Muscle of back (tissue), 13 donors: ENCODE measurements at places on chromosomes 5 and 9.

DNA sequence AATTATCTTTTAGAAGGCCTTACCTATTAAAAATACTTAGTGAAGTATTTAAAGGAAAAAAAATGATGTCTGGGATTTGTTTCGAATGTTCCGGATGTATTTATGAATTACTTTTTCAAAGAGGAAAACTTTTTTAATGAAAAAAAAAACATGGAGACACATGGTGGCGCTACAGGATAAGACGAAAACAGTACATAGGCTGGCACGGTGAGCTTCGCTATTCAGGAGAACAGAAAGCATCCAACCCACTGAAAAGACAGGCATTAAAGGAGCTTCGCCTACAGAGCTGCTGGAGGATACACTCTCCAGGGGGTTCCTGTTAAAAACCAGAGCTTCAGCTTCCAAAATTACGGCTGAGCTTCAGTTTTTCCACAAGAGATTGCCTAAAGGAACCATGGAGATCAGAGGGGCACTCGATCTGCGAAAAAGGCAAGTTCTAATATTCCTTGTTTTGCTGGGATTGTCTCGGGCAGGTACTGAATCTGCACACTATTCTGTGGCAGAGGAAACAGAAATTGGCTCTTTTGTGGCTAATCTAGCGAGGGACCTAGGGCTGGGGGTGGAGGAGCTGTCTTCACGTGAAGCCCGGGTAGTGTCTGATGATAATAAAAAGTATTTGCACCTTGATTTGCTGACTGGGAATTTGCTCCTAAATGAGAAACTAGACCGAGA lies at the start of gene PCDHB14:
TSS of gene PCDHB14 (plus strand) at position 232 of the 672 bp plus-strand sequence. CDS start at position 395, 163 bp downstream.
- peak; percentile 34 for DNase-seq

GRCh38 chr5:17907094-17907493 lies 272.8 kb downstream of the TAF11L14 start:
- no peak for DNase-seq

DNA sequence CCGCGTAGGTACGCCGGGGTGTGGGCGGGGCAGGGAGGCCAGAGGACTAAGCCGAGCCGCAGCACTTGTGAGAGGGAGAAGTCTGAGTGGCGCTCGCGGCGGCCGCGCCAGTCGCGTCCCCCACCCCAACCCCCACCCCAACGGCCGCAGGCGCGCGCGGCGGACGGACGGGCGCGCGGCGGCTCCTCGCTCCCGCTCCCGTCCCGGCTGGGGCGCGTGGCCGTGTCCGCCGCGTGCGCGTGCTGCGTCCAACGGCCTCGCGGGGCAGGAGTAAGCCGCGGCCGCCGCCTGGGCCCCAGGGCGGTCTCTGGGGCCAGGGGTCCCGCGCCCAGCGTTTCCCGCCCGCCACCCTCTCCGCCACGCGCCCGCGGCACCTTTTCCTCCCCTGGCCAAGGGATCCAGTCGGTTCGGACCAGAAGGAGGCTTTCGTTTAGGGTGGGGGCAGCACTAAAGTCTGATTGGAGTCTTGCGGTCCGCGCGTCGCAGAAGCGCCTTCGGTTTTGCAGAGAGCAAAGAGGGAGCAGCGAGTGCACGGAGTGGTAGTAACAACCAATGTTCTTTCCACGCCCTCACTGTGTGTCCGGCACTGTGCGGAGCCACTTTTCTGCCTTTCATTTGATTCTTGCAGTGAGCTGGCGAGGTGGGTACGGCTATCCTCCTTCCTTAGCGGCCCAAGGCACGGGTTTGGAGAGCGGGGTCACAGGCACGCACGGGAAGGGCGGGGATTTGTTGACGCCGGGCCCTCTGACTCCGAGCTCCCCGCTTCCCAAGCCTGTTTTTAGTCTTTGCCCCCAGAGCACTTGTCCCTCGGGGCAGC lies 483 bp downstream of the G3BP1 start:
- peak; percentile 88 for DNase-seq

GRCh38 chr9:23648651-23649050 lies 177.4 kb downstream of the ELAVL2 start:
- no peak for DNase-seq

DNA sequence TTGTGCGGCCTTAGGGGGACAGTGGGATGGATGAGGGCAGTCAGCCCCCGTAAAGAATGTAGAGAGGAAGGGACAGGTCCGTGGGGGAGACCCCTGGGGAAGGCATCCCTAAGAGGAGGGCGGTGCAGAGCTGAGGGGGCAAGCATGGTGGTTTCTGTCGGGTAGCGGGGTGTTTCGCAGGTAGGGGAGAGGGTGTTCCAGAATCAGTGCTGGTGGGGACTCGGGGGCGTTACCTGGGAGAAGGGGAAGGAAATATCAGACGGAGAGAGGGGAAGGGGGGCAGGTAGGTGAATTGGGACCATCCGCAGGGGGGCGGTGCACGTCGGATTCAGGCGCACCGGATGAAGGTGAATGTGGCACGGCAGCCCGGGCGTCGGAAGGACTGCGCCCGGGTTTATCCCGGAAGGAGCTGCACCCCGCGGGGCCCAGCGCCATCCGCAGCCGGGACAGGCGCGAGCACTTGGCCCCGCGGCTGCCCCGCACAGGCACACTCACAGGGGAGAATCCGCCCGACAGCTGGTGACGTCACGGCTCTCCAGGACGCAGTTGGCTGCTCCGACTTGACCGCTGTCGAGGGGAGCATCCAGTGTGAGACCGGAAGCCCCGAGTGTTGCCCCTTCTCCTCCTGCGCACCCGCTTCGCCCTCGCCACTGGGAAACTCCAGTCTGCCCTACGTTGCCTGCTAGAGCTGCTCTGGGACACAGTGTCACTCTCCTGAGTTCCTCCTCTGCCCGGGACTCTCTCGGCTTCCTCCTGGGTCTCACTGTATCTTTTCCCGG lies 1.3 kb downstream of the CD72 start:
- DNase-seq, result peak; percentile 69

DNA sequence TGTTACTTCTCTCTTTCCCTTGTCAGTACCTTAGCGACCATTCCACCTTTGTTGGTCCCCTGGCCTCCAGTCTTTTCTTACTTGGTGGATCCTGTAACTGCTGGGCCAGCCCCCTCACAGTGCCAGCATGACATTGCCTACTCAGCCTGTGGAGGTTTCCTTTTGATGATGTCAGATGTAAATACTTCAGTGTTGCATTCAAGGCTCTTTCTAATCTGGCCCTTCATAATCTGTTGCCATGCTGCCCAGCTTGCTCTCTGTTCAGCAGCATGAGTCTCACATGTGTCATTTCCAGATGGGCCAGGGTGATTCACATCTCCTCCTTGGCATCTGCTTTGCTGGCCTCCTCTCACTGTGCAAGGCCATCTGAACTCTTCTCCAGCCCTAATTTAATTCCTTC lies 57.1 kb downstream of the MAST4 start:
- peak; percentile 7 for DNase-seq

DNA sequence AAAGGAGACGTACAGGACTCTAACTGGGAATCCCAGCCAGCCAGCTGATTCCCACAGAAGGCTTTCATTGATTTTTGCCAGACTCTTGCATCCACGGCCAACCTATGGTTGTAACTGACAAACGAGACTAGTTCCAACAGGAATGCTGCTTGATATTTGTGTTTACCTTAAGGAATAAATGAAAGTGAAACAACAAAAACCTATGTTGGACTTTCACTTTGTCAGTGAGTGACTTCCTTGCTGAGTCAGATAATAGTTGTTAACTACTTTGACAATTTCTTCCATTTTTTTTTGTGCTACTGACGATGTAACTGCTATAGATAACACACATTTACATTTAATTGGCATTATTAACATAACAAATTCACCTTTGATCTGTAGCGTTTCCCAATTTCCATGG lies 63.4 kb upstream of the LRRTM2 start:
- no peak for DNase-seq

DNA sequence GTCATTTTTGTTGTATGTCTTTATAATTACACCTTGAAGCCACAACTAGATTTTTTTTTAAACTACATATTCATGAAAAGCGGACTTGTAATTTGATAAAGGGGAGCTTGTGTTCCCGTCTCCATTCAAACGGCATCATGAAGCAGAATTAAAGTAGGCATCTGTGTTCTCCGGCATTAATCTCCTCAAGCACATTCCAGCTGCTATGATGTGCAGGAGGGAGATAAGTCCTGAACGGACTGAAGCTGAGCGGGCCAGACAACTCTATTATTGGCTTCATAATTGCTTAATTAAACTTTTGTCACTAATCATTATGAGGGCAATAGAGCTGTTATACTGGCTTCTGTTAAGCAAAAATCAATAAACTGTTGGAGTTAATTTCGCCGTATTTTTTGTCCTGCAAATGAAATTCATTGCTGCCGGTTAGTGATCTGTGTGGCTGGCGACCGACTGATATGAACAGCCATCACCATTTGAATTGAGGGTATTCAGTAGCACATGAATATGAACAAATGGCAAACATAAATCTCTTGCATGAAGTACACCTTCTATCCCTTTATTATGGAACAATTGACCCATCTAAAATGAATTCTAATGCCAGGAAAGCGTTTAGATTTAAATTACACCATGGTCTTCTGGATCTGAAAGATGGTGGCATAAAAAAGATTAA lies 408.8 kb upstream of the IRX1 start:
- DNase-seq, result no peak

- no peak for DNase-seq
Observed at GRCh38 chr9:95137587-95138145, 179.8 kb downstream of the FANCC start.

- peak; percentile 80 for DNase-seq
Observed at GRCh38 chr5:135437796-135438560, 9.2 kb downstream of the DCANP1 start.

DNA sequence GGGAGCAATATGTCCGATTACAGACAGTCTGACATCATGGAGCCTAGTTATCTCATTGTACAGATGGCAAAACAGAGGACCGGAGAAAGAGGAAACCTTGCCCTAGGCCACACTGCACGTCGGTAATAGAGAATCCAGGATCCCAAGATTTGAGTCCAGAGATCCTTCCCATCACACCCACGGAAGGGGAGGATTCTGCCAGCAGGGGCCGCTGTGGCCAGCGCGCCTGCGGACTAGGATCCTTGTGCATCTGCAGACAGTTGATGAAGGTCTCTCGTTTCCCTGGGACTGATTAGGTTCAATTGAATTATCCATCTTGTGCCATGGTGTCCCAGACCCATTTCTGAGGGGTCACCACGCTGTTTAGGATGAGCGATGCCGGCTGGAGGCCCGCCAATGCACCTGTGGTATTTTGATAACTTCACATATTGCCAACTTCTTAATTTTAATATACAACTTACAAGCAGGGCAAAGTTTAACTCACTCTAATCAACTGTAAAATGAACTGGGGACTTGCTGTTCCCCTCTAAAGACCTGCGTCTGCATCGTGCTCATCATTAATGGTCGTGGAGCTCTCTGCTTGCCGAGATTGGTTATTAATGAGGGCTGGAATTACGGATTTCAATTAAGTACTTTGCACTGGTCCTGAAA lies 592.7 kb upstream of the BRINP1 start:
- DNase-seq, result peak; percentile 26

DNA sequence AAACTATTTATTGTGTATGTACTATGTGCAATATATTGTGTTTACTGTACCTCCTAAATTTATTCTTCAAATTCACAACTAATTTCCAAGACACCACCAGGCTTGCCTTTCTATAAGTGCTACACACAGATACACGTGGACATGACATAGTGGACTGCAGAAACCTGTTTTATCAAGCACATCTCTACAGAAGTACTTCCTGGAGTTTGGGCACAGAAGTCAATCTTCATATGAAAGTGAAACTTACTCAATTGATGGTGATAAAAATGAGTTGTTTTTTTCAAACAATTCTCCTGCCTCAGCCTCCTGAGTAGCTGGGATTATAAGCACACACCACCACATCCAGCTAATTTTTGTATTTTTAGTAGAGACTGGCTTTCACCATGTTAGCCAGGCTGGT lies 57.6 kb downstream of the NLN start:
- DNase-seq, result no peak

GRCh38 chr9:93648181-93648580 lies 71.8 kb downstream of the PHF2 start:
- no peak for DNase-seq

GRCh38 chr5:54822324-54822687 lies 163.1 kb downstream of the ESM1 start:
- no peak for DNase-seq

DNA sequence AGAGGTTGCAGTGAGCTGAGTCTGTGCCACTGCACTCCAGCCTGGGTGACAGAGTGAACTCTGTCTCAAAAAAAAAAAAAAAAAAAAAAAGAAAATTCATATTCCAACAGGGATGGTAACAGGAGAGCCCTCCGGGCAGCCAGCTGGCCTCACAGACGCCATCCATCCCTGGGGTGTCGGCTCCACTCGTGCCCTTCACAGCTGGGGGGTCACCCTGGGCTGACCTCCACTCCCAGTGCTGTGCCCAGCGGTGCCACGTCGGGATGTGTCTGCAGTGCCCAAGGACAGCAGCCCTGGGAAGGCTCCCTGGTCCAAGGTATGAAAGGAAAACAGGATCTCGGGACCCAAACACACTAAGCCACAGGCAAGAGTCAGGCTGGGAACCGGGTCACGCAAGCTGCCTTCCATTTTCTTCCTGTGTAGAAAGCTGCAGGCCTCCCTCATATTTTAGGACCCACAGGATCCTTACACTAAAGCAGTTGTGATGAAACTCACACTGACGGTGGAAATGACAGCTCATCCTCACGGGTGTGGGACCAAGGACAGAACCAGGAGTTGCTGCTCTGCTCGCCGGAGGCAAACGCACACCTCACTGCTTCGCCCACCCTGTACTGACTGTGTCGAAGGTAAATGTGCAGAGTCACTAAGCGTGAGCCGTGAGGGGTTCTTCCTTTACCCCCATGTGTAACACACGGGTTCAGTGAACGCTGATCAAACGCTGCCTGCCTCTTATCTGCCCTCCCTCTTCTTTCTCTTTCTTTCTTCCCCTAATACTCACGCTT lies 5.3 kb downstream of the SLC12A7 start:
- DNase-seq, result no peak

- DNase-seq, result no peak
Observed at GRCh38 chr5:97094579-97095317, 47.7 kb downstream of the LIX1 start.

GRCh38 chr5:56977021-56977420 lies 25.1 kb upstream of the MIER3 start:
- no peak for DNase-seq

DNA sequence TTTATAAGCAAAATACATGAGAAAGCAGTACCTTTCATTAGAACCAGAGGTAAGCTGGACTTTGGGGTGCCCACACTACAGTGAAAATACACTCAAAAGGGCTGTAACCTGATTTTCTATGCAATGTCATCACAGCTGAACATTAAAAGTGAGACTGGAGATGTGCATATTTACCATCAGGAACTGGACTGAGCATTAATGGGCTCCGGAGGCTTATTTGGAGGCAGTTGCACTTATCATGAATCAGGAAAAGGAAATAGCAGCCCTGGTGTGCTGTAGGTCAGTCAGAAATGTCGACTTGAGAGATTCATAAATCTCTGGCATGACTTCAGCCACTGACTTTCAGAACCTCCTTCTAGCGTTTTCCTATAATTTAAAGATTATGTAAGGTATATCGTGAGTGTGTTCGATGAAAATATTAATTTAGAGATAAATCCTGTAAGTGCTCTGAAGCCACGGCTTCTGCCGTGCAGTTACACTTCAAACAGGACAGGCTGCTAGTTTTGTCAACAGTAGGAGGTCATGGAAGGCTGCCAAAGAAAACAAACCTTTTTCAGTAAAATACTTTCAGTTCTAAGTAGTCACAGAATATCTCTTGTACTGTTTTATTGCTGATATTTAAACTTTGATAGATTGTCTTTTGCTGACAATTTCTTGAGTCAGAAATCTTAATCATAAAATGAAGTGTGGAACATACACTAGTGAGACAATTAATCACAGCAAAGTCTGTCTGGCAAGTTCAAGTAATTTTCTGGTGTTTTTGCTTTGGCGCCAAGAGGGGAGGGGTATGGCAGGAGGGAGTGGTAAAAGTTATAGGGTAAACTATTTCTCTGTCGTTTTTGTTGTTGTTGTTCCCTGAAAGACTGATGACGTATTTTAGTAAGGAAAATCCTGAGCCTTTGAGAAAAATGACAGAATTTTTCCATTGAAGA lies 939.7 kb downstream of the NR2F1-AS1 start:
- peak; percentile 47 for DNase-seq
